ENCODE measurements at places on chromosomes 4 and X.

GRCh38 chr4:108466936-108467902, 153.2 kb upstream of the RPL34 start:
- DNase-seq, result peak; percentile 38

DNA sequence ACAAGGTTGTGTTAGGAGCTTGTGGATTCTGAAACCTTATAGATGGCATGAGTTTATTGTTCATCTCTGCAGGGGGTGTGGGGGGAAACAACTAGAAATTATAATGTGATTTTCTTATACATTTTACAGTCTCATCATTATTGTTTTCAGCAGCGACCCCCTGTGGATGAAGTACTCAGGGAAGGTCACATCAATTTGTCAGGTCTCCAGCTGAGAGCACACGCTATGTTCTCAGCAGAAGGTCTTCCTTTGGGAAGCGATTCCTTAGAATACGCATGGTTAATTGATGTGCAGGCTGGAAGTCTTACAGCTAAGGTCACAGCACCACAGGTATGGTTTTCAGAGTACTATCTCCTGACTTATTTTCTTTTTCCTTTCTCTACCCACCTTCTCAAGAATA, 72.2 kb downstream of the BLTP1 start:
- DNase-seq, result no peak

DNA sequence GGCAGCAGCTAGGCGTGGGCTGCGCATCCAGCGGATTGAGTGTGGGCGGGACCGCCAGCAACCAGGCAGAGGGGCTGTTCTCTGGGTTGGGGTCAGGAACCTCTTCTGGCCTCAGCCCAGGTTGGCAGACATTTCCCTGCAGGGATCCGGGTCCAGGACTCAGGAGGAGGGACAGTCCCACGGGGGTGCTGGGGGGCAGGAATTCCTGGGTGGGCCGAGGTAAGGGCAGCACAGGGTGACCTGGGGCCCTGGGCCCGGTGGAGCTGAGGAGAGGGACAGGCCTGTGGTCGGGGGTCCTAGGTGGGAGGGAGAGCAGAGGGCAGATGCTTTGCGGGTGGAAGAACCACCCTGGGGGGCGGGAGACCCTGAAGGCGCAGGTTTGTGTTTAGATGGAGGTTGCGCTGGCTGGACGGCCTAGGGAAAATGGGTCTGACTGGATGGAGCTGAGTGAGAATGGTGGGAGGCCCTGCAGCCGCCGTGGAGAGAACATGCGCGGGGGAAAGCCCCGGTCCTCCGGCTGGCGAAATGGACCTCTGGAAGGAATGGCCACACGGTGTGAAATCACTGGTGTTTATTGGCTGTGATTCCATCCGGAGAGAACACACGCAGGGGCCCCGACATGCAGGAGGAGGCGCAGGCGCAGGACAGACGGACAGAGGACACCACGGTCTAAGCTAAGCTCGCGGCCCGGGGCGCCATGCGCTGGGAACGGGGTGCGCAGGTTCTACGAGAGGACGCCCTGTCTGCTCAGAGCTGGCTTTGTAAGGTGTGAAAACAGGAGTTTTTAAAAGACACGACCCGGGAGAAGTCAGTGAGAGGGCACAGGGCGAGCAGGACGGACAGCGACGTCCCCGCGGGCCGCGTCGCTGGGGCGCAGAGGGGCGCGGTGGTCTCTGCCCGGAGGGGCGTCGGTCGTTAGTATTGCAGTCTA, 41.3 kb downstream of the CPLX1 start:
- DNase-seq, result no peak

- DNase-seq, result no peak
Observed at GRCh38 chrX:74382613-74383012, 38.7 kb upstream of the SLC16A2 start.

GRCh38 chr4:1711571-1712215, 426 bp downstream of the SLBP start:
- DNase-seq, result no peak

DNA sequence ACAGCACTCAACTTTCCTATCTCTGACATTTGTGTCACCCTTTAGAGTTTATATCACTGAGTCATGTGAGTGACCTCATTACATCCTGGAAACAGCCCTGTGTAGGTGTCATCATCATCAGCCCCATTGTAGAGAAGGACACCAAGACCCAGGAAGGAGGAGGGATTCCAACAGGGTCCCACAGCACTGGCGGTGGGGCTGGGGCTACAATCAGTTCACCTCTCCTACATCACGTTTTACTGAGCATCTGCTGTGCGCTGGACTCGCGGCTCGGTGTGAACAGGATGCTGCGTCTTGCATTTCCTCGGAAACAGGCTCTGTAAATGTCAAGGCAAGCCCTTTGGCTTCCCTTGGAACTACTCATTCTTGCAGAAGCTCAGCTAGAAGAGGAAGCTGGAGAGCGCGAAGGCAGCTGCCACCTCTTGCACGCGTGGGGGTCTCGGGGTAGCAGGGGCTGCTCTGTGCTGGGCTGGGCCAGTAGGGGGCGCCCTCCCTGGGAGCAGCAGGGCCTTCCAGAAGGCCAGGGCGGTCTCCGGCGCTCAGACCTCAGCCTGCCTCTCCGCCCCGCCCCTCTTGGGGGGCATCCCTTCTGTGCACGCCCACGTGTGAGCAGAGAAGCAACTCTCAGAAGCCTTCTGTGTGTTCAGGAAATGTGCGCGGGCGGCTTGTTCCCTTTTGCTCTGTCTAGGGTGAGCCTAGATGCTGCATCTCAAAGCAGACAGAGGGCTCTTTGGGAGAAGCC, 29.0 kb downstream of the REELD1 start:
- DNase-seq, result no peak

DNA sequence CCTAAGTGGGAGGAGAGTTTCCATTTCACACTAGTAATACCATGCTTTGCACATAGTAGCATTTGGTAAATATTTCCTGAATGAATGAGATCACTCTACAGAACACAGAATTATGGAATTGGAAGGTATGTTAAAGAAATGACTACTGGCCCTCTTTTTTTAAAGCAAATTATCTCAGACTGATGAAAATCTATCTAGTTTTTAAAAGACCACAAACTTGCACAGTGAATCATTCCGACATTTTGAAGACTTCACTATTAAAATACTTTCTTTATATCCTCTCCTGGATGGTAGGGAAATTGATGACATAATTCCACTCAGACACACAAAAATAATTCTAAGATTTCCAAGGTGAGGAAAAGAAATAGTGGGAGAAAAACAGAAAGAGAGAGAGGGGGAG, 68.4 kb upstream of the ETNPPL start:
- no peak for DNase-seq

- DNase-seq, result peak; percentile 90
Observed at GRCh38 chr4:76197971-76198410, 15.6 kb downstream of the SCARB2 start.

DNA sequence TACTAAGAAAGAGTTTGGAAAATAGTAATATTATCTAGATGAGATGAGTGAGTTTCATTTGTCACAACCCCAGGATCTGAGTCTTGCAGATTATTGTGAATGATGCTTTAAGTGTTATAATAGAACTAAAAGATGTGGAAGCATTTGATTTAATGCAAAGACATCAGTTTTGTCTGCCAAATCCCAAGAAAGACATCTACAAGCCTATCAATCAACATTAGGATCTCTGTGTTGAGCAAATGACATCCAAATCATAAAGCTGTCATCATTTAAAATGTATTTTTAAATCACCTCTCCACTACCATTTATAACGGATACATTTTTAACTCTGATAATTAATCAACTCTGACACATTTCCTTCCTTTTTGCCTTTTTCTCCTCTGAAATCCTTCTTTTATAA, 310.8 kb upstream of the SLIT2 start:
- DNase-seq, result no peak

- no peak for DNase-seq
Observed at GRCh38 chrX:113412106-113412505, 571.5 kb upstream of the AMOT start.

DNA sequence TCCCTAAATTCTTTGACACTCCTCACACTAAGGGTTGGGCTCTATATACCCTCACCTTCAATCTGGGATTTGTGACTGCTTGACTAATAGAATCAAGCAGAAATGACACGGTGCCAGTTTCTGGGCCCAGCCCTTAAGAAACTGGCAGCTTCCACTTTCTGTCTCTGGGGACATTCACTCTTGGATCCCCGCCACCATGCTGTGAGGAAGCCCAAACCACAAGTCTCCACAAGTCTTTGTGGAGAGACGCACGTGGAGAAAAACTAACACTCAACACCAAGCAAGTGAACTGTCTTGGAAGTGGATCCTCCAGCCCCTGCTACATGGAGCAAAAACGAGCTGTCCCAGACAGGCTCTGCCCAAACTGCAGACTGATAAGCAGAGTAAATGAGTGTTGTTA, 1.1 kb upstream of the EDNRA start:
- DNase-seq, result no peak

All from DMS153 (cell line).